ENCODE measurements at places on chromosomes 3 and 15.

DNA sequence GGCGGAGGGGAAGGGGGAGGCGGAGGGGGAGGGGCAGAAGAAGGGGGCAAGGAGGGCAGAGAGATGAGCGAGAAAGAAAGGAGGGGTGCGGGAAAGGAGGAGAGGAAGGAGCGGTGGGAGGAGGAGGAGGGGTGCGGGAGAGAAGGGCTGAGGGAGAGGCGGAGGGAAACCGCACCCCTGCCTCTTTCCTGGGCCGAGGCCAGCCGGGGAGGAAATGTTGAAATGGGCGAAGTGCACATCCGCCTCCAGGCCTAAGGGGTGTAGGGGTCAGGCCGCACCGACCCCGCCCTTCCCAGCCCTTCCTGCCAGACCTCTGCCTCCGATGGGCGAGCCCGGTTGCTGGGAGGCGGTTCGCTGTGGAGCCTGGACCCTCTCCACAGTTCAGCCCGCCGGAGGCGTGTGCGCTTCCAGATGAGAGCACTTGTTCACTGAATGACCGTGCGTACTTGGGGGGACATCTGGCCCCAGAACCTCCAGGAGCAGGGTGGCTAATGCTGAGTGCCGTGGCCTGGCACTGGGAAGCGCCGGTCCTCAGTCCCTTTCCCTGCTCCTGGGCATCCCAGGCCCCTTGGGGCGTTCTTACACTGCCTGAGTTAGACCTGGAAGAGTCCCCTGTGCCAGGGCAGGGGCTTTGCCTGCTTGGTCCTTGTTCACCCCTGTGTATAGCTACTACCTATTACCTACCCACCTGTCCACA is 110.3 kb upstream of the KLF13 start:
- peak; percentile 87 for DNase-seq

DNA sequence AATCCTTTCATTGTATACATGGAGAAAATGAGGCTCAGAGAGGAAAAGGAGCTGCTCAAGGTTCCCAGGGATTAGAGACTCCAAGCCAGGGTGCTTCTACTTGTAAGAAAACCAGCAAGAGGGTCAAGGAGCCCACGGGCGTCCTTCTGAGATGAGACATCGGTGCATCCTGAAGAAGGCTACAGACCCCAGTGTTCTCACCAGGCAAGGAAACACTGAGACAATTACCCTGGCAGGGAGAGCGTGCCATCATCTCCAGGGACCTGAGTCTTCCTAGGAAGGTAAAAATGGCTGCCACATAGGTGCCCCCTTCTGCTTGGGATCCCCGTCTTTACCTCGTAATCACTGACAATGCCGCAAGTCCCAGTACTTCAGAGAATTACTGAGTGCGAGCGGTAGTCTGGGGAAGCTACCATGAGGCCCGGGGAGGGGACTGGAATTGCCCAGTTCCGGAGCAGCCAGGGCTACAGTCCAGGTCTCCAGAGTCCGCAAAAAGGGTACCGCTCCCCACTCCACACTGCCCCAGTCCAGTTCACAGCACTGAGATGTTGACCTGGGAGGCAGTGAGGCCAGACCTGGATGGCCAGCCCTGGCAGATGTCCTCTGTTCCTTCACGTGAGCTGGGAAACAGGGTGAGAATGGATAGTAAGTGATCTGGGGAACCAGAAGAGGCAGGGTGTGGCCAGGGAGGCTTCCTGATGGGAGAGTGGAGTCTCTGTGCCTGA is 164.7 kb upstream of the SMAD3 start:
- DNase-seq, result peak; percentile 13

GRCh38 chr3:146390006-146390772 is 79.2 kb downstream of the PLSCR2 start:
- no peak for DNase-seq

- DNase-seq, result no peak
Measured at GRCh38 chr3:4561661-4562060, 68.5 kb downstream of the ITPR1 start.

DNA sequence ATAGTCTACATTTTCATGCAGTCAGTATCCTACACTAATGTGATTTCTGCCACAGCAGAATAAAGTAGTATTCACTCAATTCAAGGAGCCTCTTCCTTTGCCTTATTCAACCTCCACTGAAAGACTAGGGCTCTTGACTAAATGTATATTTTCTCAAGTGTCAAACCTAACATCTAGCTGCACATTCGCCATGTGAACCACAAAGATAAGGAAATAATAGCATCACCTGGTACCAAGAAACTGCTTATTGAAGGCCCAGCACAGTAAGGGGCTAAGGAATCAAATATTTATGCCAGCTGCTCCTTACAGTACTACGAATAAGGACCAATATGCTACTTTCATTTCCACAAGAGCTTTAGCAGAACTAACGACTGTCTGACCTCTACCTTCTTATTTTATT is 1.3 kb downstream of the SRP14 start:
- no peak for DNase-seq

DNA sequence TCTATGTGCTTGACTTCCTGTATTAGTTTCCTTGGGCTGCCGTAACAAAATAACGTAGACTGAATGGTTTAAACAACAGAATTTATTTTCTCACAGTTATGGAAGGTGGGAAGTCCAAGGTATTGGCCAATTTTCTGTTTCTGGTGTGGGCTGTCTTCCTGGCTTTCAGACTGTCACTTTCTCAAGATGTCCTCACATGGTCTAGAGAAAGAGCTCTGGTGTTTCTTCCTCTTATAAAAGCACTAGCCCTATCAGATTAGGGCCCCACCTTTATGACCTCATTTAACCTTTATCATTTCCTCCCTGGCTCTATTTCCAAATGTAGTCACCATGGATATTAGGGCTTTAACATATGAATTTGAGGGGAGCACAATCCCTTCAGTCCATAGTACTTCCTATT is 54.6 kb downstream of the SPRED1 start:
- no peak for DNase-seq

DNA sequence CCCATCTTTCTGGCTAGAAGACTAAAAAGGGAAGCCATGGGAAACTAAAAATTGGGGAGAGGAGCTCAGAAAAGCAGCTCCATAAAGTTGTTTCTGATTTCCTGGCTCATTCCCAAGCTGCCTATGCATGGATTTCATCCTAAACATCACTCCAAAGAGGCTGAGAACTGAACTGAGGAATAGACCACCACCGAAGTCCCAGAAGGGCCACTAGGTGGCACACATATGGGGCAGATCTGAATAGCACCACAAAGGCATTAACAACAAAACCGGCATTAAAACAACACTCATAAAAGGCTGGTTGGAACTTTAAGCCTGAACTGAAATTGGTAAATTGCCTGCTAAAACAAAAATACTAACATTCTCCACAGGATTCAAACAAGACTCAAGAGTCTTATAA is 106.3 kb downstream of the PLD1 start:
- DNase-seq, result peak; percentile 65

GRCh38 chr3:154954757-154955156 is 125.4 kb upstream of the MME start:
- no peak for DNase-seq

- DNase-seq, result peak; percentile 81
Measured at GRCh38 chr3:100073714-100074307, 40.5 kb downstream of the FILIP1L start.

GRCh38 chr3:125221831-125222230 is 9.3 kb upstream of the SLC12A8 start:
- DNase-seq, result no peak
